AG08396 (cell line): ENCODE measurements at places on chromosomes 5 and 9.

- no peak for DNase-seq
These were observed 23.9 kb downstream of the RNF130 start for GRCh38 chr5:180047667-180048066.

DNA sequence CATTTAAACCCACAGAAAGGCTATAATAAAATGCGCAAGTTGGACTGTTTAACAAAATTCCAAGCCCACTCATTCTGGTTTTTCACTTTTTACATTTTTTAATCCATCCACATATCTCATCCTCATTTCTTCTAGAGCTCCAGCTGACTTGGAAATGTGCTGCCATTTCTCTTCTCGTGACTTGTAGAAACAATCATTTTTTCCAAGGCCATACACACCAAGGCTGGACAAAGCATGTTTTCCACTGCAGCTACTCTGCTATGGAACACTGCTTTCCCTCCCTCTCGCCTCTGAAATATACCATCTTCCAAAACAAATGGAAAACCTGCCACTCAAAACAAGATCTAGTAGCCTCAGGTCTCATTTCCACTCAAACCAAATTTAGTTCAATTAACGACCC, 141.1 kb downstream of the ESM1 start:
- DNase-seq = no peak

GRCh38 chr9:114086009-114086408, 7.9 kb upstream of the AMBP start:
- no peak for DNase-seq

GRCh38 chr9:105376893-105377292, 70.9 kb upstream of the FSD1L start:
- no peak for DNase-seq

DNA sequence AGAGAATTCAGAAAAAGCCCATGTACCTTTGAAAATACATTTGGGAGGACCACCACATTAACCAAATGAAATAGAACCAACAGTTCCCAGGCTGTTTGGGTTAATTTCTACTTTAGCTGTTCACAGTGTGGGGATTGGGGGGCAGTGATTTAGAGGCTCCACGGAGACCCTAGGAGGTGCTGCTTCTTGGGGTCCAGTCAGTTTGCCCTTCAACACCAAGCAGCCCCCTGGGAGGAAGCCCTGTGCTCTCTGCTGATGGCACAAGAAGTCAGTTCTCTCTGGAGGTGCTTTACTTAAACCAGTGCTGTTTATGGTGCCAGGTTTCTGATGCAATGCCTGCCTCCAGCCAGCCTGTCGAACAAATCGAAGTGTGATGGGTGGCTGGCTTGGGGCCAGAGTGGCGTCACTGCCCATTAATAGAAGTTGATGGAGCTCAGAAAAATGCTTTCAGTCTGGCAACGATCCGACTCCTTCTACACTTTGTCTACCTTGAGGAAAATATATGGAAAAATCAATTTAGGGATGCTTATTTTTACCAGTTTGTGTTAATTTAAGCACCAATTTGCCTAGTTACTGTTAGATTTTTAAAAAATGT, 134.0 kb downstream of the SNX18 start:
- peak; percentile 47 for DNase-seq

DNA sequence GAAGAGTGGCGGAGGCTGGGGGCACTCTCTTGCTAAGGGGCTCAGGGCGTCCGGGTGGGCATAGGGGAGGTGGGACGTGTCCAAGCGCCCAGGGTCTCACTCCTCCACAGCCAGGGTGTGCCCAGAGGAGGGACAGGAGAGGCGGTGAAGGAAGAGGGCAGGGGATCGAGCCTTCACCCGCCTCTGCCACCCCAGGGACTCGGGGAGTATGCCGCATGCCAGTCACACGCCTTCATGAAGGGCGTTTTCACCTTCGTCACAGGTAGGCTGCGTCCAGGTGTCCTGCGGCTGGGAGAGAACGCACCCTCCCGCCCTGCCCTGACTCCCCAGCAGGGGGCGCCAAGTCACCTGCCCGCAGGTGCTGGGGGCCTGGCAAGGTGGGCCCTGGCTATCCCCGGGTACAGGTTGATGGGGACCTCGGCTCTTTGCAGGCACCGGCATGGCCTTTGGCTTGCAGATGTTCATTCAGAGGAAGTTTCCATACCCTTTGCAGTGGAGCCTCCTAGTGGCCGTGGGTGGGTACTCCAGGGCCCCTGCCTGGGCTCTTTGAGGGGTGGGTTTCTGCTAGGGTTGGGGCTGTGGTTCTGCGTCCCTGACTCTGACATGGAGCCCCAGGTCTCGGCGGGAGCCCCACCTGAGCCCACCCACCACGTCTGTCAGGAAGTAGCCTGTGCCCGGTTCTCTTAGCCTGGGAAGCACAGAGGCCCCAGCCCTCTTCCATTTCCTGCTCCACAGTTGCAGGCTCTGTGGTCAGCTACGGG, 552 bp downstream of the TMEM141 start:
- no peak for DNase-seq

GRCh38 chr5:148290271-148291195, 21.7 kb upstream of the SPINK7 start:
- DNase-seq = peak; percentile 4

DNA sequence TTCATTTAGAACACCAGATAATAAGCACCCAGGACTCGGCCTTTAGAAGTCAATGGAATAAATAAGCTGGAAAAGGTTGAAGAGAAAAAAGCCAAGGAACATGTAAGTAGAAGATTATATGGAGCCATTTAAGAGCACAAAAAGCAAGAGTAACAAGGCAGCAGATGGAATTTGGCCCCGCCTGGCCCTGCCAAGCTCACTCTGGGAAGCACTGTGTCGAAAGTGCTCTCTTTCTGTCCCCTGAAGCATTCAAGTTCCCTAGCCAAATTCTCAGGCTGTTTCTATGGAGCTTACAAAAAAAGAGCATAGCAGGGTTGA, 73.0 kb upstream of the GPR151 start:
- no peak for DNase-seq
